AG09309 (cell line): ENCODE measurements at places on chromosomes 2 and 18.

DNA sequence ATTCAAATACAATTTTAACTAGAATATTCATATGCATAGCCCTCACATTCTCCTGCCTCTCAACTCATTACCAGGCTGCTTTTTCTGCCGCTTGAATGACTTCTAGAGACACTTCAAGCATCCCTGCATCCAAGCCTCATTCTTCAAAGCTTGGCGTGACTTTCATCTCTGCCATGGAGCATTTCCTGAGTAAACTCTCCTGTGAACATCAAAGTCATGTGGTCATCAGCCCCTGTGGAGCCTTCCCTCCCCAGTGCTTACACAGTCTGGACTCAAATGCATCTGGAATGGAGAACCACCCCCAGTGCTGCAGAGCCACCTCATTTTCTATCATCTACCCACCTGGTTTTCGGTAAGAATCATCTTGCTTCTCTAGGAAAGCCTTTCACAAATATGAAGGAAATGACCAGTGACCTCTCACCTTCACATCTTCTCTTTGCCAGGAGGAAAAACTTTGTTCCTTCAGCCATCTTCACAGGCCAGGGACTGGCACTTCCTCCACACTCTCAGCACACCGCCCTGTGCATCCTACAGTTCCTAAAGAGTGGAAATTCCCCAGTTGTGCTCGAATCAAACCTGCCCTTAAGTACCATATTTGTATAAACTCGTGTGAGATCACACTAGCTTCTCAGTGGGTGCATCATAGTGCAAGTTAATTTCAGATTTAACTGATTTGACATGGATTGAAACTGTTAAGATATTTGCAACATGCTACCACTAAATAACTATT, 116.4 kb downstream of the COL6A3 start:
- DNase-seq, result no peak

- DNase-seq, result no peak
These were observed 627.6 kb downstream of the CCDC85A start for GRCh38 chr2:56811401-56811800.

DNA sequence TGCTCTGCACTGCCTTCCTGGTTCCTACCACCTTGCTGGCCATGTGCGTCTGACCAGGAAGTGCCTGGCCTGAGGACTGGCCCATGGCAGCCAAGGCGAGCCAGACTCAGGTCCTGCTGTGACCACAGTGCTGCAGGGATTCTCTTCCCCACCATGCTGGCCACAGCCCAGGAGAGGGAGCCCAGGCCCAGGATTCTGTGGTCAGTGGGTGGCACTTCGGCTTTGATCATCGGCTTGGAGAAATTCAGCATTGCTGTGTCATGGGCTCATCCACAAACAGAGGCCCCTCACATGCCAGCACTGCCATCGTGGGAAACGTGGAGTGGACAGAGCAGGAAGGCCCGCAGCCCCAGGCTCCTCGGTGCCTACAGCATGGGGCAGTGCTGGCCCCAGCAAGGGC, 211.6 kb downstream of the SEPTIN10 start:
- no peak for DNase-seq

GRCh38 chr18:10265560-10266333, 188.7 kb upstream of the APCDD1 start:
- DNase-seq, result no peak

- no peak for DNase-seq
These were observed 1855.7 kb upstream of the CELF4 start for GRCh38 chr18:39421276-39421675.

GRCh38 chr2:74206180-74206688, 7.8 kb downstream of the MTHFD2 start:
- no peak for DNase-seq

GRCh38 chr18:10563886-10564285, 38.1 kb downstream of the NAPG start:
- DNase-seq, result no peak

DNA sequence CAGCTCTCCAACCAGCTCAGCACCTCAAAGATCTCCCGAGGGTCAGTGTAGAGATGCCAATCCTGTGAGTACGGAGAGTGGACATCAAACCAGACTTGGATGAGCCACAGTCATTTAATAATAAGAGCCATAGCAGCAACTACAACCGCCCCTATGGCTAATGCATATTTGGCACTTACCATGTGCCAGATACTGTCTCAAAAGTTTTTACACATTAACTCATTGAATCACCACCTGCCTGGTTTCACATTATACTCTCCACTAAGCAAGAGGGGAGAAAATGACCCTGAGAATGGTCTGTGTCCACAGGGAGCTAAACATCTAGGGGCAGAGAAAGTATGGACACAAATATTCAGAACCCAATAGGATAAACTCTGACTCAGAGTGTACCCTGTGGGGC, 2.6 kb downstream of the CNPPD1 start:
- no peak for DNase-seq

DNA sequence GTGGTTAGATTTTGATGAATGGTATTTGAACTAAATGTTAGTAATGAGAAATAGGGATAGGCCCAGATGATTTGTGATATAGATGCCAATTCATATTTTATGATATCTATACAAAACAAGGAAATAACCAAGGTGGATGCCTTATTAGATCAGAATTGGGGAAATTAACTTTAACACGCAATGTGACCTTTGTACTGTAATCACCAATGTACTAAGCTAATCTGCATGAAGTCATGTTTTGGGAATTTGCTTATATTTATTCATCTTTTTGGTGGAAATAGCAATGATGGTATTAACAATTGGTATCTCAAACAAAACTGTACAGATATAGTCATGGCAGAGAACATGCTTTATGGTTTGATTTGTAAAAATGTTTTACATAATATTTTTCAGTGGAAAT, 504.7 kb downstream of the PLCL1 start:
- DNase-seq, result no peak

DNA sequence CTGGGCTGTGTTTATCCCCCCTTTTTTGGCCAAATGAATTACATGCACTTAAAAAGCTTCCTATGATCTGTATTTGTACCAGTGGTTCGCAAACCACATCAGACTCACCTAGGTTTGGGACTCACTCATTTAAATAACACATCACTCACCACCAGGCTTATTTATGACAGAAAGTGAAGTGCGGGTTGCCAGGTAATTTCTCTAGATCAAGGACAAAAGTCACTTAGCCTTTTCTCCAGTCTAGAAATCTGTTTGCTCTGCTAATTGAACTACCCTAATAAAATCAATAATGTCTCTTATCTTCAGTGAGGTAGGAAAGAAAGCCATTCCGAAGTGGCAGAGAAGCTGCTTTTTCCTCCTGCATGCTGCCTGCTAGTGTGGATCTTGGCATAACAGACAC, 88.1 kb upstream of the SLC8A1 start:
- no peak for DNase-seq

DNA sequence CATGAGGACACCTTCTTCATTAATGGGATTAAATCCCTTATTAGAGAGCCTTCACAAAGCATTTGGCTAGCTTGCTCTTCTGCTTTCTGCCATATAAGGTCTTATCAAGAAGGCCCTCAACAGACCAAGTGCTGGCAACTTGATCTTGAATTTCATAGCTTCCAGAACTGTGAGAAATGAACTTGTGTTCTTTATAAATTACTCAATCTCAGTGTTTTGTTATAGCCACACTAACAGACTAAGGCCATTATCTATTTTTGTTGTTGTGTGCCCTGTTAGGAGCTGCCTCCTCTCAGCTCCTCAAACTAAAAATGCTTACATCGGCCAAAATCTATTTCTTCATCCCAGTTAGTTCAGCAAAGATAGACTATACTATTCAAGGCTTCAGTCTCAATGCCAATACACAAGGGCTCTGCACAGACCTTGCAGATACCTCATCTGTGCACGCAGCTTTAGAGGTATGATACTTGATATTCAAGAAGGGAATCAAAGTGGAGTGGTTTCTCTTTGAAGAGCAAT, 182.9 kb downstream of the GPD2 start:
- no peak for DNase-seq

- no peak for DNase-seq
These were observed 538.0 kb downstream of the SLC4A3 start for GRCh38 chr2:220165401-220165800.

GRCh38 chr2:212030709-212031108, 507.9 kb downstream of the ERBB4 start:
- no peak for DNase-seq

- DNase-seq, result no peak
These were observed 32.8 kb downstream of the KATNAL2 start for GRCh38 chr18:46950064-46950656.

DNA sequence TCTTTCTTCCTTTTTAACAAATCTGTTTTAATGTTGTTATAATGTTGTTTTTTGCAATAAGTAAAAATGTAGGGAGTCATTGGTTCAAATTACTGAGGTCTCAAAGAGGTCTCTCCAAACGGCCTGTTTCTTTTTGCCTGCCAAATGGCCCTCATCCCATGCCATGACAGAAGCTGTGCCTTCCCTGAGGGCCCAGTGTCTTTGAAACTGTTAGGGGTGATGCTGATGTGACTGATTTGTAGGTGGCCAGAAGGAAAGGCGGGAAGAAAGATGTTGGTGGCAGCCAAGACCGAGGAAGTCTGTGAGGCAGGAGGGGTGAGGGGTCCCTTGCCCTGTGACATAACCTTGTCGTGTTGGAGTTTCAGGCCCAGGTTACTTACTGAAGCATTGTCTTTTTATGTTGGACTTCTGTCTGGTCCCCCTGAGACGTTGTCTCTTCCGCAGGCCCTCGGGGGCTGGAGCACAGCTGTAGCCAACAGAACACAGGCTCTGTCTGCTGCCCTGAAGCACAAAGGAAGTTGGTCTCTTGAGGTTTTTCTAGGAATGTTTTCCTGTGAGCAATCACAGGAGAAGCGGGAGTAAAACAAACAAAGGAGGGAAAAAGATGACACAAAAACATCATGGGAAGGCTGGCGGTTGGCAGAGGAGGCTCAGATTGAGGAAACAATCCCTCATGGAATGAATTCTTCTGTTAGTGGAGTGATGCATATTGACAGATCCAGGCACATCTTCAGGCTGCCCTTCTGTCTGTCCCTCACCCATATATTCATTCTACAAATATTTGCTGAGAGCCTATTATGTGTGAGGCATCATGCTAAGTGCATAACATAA, 4.9 kb upstream of the ST3GAL5 start:
- DNase-seq, result no peak

- DNase-seq, result no peak
These were observed 259.1 kb downstream of the TWIST2 start for GRCh38 chr2:239106966-239107365.

DNA sequence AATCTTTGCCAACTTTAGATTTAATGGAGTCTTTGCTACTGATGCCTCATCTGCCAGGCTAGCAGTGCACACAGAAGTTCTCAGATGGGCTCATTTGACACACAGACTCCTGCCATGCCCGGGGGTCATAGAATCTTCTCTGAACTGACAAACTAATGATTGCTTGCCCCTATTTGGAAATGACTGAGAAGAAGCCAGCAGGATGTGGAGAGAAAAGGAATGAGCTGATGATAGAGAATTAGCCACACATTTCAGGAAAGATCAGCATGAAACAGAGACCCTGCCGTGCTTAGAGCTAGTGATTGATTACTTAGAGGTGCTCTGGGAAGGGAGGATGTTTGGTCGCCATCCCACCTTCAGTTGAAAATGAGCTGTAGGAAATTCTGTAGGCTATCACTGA, 178.5 kb downstream of the TPGS2 start:
- DNase-seq, result no peak

DNA sequence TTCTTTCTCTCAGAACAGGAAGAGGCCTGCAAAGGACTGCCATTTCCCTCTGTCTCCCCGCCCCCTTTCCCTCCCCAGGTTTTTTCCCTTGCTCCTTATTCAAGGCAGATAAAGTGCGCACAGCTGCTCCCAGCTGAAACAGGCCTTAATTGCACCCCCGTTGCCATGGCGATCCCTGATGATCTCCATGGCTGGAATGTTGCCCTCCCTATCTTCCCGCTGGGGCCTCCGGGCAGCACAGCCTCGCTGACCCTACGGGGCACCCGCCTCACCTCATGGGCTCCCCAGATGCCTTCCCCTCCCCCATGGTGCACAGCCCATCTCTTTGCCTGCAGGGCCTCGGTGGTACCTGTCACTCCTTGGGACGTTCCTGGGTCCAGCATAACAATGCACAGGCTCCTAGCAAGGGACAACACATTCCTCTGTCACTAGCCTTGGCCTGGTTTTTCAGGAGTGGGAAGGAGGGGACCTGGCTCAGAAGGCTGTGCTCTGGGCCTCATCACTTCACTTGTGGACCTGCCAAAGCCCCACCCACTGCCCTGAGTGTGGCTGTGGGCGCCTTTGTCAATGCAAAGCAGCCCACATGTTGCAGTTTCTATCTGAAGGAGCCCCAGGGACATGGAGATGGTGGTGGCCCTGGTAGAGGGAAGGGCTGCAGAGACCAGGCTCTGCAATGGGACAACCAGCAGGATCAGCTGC, 115.0 kb downstream of the CELF4 start:
- DNase-seq, result no peak

GRCh38 chr2:60512062-60512622, 41.3 kb downstream of the BCL11A start:
- no peak for DNase-seq

DNA sequence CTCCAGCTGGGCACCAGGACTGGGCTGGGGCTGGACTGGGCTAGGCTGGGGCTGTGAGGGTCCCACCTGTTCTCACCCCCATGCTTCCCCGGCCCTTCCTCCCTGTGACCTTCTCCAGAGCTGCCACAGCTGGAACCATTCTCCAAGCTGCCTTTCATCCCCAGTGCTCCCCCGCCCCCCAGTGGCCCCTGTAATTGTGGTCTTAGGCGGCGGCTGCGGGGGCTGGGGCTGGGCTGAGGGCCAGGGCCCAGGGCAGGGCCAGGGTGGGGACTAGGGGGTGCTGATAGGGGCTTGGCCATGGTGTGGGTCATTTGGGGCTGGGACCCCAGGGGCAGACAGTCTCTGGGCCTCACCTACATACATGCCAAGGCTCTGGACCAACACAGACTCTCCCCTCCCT, 2.8 kb upstream of the WNT10A start:
- DNase-seq, result no peak

DNA sequence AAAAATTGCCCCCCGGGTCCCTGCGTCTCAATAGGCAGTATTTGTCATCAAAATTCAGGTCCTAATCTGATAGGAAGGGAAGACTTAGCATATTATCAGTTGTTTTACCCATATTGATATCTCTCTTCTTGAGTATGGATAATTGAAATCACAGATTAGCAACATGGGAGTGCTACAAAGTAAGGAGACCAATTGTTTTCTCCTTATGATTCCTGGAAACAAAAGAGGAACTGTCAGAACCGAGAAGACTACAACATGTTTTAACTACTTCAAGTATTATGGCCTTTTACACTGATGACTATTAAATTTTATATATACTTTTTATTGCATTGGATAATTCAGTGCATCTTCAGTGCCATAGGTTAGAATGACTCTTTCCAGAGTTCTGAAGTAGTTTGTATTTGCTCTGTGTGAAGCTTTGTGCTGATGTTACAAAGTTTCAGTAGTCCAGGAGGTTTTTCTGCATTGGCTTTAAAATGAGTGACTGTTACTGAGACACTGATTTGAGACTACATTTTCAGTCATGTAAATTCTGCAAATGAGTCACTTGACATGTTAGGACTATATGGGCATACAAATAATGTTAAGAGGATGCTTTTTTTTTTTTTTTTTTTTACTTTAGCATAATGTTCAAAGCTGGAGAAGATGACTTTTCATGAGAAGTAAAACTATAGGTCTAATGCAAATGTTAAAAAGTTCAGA, 19.7 kb upstream of the TLK1 start:
- no peak for DNase-seq
